ENCODE measurements at places on chromosomes 12 and 14.

DNA sequence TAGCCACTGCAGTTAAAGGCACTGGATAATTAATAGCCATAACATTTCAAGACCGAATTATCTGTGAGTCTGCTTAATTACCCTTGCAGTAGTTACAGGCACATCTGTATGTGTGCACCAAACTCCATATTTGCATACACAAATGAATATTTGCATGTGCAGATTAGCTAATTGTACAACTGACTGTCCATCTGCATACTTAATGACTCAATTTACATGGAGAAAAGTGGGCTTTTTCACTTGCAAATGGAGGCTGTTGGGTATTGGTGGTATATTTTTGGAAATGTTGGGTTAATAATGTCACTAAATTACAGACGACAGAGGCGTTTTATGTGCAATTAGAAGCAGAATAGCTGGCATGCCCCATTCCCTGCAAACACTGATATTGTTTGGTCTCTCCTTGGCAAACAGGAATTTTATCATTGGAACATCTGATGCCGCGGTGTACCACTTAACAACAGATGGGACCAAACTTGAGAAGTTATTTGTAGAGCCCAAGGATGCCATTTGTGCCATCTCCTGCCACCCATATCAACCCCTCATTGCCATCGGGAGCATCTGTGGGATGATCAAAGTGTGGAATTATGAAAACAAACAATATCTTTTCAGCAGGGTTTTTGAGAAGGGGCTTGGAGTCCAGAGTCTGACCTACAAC lies 39.6 kb downstream of the CFAP251 start:
- no peak for DNase-seq

GRCh38 chr12:58896278-58896677 lies 24.0 kb downstream of the LRIG3 start:
- no peak for DNase-seq

GRCh38 chr12:103780093-103780440 lies 61.0 kb downstream of the NT5DC3 start:
- no peak for DNase-seq

DNA sequence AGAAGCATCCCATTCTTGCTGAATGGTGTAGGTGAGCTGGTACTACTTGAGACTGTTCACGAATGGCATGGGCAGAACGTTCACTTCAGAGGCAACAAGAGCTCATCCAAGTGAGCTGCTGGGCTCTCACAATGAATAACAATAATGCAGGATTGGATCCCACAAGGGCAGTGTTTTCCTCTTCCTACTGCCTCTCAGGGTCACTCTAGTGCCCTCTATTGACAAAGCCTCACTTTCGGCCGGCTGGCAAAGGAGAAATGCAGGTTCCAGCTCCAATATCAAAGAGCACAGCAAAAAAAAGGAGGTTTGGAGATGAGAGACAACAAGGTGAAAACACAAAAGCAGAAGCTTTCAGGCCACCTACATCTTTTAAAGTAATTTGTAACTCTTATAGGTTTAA lies 74.6 kb upstream of the MYF6 start:
- DNase-seq, result no peak

DNA sequence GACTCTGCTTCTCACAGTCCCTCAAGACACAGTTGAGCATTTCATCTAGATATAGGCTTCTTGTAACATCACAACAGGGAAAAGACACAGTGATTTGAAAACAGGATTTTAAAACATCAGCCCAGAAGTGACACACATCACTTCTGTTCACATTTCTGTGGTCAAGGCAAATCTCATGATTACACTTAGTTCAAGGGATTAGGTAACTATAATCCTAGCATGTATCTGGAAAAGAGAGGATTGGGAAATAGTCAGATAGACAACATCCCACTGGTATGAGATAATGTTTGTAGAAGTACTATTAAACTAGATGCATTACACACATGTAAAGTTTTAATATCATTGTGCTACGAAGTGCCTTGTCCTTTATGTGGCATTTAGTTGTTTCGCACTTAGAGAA lies 252.6 kb upstream of the PRKD1 start:
- no peak for DNase-seq

GRCh38 chr14:73755434-73756014 lies 41.3 kb upstream of the PNMA1 start:
- no peak for DNase-seq

DNA sequence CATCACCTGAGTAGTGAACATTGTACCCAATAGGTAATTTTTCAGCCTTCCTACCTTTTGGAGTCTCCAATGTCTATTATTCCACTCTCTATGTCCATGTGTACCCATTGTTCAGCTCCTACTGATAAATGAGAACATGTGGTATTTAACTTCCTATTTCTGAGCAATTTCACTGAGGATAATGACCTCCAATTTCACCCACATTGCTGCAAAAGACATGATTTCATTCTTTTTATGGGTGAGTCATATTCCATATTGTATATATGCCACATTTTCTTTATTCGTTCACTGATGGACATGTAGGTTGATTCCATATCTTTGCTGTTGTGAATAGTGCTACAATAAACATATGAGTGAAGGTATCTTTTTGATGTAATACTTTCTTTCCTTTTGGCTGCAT lies 16.4 kb upstream of the BTG1 start:
- DNase-seq, result no peak

DNA sequence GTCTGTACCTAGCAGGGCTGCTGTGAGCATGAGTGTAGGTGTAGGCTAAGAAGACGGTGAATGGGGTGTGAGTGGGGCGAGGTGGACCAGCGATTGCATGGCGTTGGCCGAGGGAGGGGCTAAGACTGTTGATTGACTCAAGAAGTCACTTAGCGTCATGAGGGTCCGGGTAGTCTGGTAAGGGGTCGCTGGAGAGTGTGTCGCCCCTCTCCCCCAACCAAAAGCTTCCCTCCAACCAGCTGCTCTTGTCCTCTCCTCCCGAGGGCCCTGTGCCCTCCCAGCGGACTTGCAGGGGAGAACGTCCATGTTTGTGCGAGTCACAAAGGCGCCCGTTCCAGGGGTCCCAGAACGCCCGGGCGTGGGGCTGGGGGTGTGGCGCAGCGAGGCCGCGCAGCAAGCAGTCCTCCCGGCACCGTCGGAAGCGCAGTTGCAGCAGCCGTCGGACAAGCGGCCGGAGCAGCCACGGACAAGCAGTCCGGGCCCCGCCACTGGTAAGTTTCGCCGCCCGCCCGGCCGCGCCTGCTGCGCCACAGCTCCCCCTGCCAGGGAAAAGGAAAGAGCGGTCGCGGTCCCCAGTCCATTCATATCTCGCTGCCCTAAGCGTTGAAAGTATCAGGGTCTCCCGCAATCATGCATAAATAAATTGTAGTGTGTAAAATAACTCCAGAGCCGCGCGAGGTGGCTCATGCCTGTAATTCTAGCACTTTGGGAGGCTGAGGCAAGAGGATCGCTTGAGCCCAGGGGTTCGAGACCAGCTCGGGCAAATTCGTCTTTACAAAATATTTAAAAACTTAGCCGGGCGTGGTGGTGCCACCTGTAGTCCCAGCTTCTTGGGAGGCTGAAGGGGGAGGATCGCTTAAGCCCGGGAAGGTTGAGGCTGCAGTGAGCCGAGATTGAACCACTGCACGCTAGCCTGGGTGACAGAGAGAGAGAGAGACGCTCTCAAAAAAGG lies at the start of gene CCDC63:
Gene CCDC63, plus strand, starts transcription at position 373 of the 952 bp plus-strand sequence. CDS start 5,968 bp downstream, outside the sequence.
- DNase-seq, result peak; percentile 7

DNA sequence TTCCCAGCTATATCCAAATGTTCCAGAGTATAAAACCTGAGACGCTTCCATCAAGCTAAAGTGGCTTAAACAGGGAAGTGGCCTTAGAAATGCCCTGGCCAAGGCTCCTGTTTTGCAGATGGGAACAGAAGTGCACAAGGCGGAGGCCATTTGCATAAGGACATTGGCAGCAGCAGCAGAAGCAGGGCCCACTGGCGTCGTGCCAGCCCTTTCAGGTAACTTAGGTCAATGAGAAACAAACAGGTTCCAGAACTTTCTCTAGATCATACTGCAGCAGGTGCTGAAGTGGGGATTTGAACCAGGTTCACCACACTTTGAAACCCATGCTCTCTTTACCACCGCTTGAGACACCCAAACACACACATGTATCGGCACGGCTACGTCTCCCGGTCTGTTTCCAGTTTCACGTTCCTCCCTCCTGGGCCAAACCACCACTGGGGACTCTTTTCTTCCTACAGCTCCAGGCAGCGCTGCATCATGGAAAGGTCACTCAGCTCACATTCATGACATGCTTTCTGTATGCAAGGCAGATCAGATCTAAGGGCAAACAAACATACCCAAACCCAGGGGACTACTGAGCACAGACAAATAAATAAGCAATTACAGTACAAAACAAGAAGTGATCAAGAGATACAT lies 46.0 kb upstream of the PLEKHG6 start:
- no peak for DNase-seq

GRCh38 chr12:38373784-38374183 lies 57.2 kb downstream of the ALG10B start:
- no peak for DNase-seq

DNA sequence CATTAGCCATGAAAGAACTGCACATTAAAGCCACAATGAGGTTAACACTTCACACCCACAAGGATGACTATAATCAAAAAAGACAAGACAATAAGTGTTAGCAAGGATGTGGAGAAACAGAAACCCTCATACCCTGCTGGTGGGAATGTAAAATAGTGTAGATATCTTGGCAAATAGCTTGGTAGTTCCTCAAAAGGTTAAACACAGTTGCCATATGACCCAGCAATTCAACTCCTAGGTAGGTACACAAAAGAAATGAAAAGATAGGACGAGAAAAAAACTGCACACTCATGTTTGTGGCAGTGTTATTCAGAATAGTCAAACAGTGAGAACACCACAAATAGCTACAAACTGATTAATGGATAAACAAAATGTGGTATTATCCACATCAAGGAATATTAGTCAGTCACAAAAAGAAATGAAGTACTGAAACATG lies 93.5 kb downstream of the ATXN2 start:
- no peak for DNase-seq

DNA sequence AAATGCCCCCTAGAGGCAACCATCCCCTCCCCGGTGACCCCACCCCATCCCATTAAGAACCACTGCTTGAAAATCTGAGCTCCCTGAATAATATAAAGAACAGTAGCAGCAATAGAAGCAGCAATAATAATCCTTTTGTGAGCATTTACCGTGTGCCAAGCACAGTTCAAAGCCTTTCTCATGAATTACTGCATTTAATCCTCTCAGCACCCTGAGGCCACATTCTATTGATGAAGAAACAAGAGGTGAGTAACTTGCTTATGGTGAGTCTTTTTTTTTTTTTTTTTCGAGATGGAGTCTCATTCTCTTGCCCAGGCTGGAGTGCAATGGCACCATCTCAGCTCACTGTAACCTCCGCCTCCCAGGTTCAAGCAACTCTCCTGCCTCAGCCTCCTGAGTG lies 65.0 kb downstream of the KCNK10 start:
- no peak for DNase-seq

Measured in activated T-cell treated with anti-CD3 and anti-CD28 coated beads for 24 hours (primary cell).